ENCODE measurements at places on chromosomes 12 and 14.

DNA sequence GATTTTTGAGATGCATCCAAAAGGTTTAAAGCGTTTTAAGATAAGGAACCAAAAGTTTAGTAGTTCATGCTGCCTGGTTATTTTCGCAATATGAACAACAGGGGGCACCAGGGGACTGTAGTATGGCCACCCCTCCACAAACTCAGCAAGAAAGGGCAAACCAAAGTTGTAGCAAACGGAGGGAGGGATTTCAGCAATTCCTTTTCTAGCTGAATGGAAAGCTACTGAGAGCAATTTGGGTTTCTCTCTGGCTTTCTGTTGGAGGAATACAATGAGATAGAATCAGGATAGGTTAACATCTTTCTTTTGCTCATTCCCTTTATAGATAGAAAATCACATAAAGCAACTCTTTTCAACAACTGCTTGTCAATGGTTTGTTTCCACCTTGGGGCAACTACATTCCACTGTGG, 62.5 kb downstream of the DRAM1 start:
- peak; percentile 51 for DNase-seq

DNA sequence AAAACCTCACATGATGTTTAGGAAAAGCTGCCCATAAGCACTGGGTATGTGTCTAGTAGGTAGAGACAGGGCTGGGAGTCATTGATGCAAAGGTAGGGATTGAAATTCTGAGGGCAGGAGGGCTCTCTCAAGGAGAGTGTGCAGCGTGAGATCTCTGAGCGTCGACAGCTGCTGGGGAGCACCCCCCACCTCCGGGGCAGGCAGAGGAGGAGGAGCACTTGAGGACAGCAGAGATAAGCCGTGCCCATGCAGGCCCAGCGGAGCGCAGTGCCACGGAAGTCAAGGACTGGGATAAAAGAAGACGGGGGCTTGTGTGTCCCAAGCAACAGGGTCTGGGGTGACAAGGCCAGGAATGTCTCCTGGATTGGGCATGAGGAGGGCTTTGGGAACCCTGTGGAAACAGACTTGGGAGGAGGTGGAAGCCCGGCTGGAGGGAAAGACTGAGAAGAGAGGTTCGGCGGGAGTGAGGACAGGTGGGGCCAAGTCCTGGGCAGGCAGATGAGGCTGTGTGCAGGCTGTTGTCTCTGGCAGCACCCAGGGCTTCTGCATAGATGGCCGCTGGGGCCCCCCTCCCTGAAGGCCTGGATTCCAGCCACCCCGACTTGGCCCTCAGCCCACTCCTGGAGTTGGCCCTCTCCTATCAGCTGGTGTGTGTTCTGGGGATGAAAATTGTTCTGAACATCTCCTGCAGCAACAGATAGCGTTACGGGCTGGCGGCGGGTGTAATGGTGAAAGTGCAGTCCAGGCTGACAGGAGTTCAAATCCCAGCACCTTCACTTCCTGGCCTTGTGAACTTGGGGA, 1.9 kb downstream of the CACNA2D4 start:
- DNase-seq: no peak

GRCh38 chr12:43835264-43835655, 621 bp upstream of the TMEM117 start:
- no peak for DNase-seq

GRCh38 chr12:47360771-47361388, 281.1 kb upstream of the AMIGO2 start:
- DNase-seq: no peak

DNA sequence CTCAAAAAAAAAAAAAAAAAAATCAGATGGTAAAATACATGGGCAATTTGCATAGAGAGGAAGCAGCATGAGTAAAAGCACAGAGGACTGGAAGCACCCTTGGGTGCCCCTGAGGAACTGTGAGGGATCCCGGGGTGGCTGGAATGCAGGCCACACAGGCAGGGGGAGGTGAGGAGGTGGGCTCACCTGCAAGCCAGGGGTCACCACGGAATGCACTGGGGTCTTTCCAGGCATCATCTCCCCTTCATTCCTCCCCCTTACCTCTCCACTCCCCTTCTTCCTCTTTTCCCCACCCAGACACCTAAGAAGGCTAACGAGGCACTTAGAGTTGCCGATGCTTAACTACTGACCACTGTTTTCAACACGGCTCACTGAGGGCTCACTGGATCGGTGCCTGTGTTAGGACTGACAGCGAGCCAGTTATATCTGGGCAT, 14.4 kb upstream of the HIP1R start:
- no peak for DNase-seq

DNA sequence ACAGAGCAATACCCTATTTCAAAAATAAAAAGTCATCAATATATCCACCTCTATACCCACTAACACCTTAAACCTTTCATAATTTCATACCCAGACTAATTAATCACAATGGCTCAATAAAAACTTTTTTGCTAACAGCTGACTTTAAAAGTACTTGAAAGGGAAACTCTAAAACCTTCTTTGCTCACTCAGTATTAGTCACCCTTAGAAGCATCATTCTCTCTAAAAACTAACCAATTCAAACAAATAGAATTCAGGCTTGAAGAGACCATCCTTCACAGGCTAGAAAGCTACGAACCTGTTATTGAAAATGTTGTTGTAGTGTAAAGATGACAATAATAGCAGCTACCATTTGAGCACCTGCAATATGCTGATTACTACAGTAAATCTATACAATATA, 37.2 kb downstream of the HECTD1 start:
- no peak for DNase-seq

DNA sequence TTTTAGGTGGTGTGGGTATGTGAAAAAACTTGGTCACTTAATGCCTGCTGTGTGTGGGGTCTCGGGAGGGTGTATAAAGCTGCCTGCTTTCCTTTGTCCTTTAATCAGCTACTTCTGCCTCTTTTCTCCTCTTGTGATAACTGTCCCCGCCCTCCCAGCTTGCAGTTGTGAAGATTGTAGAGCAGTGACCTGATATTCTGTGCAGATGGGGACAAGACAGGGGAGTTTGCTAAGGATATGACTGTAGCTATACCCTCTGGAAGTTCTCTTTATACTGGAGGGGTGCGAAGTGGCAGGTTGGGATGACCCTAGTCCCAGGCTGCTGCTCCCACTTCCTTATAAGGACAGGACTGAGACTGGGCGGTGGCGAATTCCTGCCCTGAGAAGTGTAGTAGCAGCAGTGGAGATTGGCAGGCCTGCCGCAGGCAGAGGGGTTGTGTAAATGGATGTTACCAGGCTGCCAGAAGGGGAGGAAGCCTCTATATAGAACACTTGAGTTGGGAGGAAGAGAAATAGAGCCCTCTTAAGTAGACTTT, 835 bp downstream of the MYL6 start:
- DNase-seq: no peak
